ENCODE measurements at places on chromosomes 11 and 22.

DNA sequence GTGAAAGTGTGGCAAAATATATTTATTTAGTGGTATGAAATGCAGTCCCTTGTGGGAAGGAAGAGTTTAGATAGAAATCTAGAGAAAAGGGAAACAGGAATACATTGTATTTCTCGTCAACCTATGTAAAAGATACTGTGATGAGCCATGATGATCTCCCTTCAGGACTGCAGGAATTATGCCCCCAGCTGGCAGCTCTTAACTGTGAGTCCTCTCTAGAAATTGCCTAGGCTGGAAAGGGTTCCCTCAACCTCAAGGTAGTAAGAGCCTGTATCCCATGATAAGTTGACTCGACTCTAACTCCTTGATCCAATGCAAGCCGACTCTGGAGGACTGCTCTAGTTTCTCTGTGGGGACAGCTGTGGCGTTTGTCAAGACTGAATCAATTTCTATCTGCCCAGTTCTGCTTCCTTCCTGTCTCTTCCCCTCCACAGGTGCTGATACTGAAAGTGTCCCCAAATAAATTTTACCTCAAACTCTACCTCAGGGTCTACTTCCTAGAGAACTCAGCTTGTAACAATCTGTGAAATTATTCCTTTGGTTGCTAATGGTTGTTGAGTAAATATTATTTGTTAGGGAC is 897.3 kb downstream of the METTL15 start:
- DNase-seq, result peak; percentile 15

GRCh38 chr22:23166841-23167616 is 13.3 kb upstream of the BCR start:
- no peak for DNase-seq

DNA sequence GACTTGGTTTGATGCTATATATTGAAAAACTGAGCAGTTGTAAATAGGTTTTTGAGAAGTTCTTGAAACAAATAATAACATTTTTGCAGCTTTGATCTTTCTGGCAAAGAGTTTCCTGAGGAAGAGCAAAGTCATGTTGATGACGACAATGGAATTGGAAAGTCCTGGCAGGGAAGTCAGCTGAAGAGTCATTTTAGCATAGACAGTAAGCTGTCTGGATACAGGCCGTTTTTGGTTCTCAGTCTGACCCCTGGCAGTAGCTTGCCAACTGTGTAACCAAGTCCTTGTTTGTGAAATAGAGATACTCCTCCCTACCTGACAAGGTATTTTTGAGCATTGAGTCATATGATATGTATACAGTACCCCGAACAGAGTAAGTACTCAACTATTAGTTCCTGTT is 193.3 kb downstream of the C11orf91 start:
- peak; percentile 22 for DNase-seq

- DNase-seq, result no peak
Observed at GRCh38 chr22:30435674-30436126, 10.1 kb downstream of the MTFP1 start.

DNA sequence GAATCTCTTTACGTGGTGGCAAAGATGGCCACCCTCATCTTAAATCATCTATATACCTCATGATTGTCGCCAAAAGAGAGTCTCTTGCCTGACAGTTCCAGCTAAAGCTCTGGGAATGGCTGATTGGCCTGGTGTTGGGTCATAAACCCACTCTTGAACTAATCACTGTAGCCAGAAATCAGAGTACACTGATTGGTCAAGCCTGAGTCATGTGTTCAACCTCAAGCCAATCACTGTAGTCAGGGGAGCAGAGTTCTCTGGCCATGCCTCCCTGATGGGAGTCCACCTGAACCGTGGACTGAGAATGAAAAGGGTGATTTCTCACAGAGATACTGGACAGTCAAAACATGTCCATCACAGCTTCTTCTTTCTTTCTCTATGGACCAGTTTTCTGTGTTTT is 45.8 kb downstream of the RCN1 start:
- no peak for DNase-seq

- DNase-seq, result no peak
Observed at GRCh38 chr11:1373536-1374214, 16.1 kb upstream of the BRSK2 start.

- DNase-seq, result peak; percentile 50
Observed at GRCh38 chr11:9280655-9281301, 15.6 kb upstream of the DENND5A start.
